ENCODE measurements at places on chromosomes 12 and 14.
A peak's percentile ranks its signal among the peaks of the same experiment; 100 is the strongest.

DNA sequence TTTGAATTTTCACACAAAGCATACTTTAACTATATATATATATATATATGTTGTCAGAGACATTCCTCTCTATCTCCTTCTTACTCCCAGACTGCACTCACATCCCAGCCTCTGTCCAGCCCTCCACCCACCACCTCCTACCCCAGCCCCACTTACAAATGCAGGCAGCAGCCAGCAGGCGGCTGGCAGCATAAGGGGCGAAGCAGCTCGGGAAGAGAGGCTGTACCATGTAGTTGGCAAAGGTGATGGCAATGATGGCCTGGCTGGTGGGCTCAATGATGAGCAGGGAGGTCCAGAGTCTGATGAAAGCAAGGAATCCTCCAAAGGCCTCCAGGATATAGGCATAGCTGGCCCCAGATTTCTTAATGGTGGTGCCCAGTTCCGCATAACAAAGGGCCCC lies 2.5 kb downstream of the SLC7A7 start:
- DNase-seq = no peak

GRCh38 chr12:110796952-110797351 lies 49.8 kb upstream of the CCDC63 start:
- no peak for DNase-seq

DNA sequence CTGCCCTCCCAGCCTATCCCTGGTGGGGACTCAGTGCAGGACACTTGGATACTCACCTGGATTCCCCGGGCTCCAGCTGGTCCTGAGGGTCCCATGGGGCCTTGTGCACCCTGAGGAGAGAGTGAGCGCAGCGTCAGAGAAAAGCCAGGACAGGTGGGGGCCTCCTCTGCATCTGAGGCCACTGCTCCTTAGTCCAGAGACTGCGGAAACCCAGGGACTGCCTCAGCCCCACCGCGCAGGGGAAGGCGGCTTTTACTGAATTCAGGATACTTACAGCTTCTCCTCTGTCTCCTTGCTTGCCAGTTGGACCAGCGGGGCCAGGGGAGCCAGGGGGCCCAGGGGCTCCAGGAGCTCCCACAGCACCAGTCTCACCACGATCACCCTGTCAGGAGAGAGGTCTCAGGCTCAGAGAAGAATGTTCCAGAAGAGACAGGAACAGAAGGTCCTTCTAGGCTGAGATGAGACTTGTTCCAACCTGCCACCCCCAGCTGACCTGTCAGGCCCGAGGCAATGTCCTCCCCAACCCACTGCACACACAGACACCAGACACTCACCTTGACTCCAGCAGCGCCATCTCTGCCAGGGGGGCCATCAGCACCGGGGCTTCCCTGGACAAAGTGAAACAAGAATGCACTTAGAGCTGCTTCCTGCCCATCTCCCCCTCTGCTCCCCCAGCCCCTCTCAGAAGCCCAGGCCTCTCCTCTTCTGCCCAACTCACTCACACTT lies 13.8 kb downstream of the TMEM106C start:
- no peak for DNase-seq

- DNase-seq = no peak
Measured at GRCh38 chr14:94826774-94827173, 56.9 kb upstream of the GSC start.

GRCh38 chr12:112517730-112518364 lies 99.1 kb downstream of the PTPN11 start:
- no peak for DNase-seq

GRCh38 chr12:132163911-132164288 lies 19.6 kb downstream of the NOC4L start:
- DNase-seq = no peak

DNA sequence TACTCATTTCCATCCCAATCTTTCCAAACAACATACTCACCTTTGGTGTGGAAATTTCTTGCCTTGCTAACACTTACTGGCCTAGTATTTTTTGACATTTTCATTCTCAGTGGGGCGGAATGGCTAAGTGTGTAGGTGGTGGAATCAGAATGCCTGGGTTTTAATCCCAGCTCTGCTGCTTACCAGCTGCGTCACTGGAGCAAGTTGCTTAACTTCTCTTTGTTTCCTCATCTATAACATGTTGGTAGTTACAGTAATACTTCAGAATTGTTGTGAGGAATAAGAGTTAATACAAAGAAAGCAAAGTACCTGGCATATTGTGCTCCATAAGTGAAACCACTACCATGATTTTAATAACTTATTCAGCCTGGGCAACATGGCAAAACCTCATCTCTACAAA lies 3.0 kb upstream of the FAM177A1 start:
- DNase-seq = no peak

GRCh38 chr14:75096959-75097358 lies 27.5 kb downstream of the ZC2HC1C start:
- no peak for DNase-seq

DNA sequence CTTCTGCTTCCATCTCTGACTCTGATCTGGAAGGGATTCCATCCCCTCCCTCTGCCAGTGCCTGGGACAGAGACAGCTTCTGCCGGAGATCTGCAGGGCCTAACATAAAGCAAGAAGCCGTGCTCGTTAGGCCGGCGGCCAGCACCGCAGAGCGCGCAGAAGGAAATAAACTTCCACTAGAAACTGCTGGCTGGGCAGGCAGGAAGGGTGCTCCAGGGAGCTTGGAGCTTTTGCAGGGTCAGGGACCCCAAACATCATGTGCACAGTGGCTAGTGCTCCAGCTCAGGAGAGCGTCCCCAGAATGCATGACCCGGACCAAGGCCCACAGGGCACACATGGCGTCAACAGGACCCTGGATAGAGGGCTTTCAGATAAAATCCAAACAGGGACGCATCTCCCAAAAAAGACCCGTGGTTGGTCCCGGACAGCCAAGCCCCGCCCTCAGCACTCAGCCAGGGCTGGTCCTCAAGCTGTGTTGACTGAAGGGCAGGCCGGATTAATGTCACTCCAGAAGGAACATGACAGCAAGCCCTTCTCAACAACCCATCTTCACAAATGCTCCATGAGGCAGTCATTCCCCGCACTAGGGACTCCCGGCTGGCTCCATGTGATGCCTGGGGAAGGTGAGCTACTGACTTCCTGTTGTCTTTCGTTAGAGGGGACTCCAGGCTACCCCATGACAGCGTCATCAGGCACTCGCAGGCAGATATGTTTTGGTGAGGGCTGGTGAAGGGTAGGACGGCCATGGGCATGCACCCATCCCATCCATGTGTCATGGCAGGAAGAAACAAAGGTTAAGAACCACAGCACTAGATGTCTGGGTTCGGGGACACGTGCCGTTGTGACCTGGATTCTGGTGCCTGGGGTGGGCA lies 121.5 kb downstream of the CALM1 start:
- DNase-seq = no peak

GRCh38 chr14:36835128-36835527 lies 173.5 kb downstream of the PAX9 start:
- DNase-seq = no peak

- DNase-seq = no peak
Measured at GRCh38 chr12:67826946-67827720, 162.1 kb upstream of the IFNG-AS1 start.

DNA sequence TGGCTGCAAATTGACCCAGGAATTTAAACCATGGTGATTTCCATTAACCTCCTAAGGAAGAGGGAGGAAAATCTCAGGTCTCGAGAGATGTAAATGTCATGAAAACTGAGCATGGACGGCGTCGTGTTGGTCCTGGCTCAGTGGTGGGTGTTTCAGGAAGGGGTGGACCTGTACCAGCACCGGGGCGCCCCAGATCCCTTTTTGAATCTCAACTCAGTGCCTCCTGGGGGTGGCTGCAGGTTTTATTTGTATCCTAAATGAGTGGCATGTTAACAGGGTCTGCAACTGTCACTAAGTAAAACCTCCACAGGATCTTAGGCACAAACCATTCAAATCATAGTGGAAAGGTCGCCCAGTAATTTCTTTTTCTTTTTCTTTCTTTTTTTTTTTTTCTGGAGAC lies 101.3 kb downstream of the ASCL4 start:
- DNase-seq = no peak

DNA sequence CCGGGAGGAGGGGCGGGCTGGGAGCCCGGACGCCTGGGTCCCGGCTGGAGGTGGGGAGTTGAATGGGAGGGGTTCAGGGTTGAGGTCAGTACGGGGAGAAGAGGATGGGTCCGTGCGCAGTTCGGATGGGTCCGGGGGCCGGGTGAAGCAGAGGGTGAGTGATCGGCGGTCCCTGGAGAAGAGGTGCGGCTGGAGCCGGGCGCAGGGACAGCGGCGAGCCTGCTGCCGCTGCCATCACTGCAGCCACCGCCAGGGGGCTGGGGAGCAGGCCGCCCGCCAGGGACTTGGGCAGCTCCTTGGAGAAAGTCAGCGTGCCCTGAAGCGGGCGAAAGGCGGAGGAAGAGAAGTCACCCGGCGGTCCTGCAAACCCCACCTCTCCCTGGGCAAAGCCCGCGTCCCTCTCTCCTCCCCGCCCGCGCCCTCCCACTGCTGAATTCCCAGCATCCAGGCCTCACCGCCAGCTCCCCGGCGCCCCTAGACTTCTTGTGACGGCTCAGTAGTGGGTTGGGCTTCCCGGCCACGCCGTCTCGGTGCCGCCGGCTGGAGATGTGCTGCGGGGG lies 6.0 kb upstream of the GPR84 start:
- no peak for DNase-seq

GRCh38 chr12:67797753-67798152 lies 149.2 kb downstream of the DYRK2 start:
- DNase-seq = no peak

DNA sequence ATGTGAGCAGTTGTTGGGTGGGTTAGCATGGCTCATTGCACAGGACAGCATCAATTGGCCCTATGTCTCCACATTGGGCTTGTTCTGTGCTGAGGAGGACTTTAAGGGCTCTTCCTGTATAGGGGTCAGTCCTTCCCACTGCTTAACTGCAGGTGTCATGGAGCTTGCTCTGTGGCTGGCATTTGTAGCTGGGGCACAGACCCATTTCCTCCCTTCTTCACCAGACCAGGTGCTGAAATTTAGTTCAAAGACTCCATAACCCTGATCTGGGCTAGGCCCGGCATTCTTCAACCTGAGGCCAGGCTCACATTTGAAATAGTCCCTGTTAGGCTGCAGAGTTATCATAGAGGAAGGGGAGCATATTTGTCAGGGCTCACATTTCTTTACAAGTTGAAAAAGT lies 12.8 kb downstream of the CHST11 start:
- no peak for DNase-seq

GRCh38 chr14:89201645-89202044 lies 215.4 kb downstream of the FOXN3 start:
- no peak for DNase-seq

GRCh38 chr14:28494196-28494595 lies 272.4 kb upstream of the FOXG1 start:
- DNase-seq = no peak

DNA sequence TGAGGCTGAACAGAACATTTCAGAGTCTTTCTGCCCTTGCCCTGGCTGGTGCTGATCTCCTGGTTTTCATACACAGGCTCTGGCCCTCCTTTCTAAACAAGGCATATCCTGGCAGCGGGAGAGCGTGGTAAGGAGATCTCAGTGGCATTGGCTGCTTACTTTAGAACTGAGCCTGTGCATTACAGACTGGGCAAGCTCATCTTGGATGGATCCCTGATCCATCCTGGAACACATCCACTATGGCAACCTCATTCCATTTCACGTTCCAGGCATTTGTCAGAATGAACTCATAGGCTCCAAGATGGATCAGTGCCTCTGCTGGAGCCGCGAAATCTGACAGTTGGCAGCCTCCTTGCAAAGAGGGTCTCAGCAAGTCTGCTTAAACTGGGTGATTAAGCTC lies 224.5 kb upstream of the PELI2 start:
- no peak for DNase-seq

GRCh38 chr14:92670643-92671366 lies 77.6 kb downstream of the LGMN start:
- DNase-seq = no peak

DNA sequence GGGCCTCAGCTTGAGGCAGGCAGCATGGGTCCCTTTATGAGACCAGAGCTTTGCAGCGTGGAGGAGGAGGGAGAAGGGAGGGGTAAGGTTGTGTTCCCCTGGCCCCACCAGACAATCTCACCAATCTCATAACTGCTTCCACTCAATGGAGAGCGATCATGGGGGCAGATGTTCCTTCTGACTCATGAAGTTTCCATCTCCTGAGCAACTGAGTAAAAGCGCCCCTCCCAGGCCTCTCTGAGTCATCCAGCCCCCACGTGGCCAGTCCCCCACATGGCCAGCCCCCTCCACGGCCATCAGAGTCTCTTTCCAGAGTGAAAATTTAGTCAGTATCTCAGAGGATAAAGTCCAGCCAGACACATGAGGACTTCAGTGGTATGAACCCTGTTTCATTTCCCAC lies 39.2 kb upstream of the PLXNC1 start:
- DNase-seq = no peak

- no peak for DNase-seq
Measured at GRCh38 chr12:104888481-104888880, 69.6 kb downstream of the SLC41A2 start.

- no peak for DNase-seq
Measured at GRCh38 chr12:3595721-3596120, 104.7 kb downstream of the PRMT8 start.

DNA sequence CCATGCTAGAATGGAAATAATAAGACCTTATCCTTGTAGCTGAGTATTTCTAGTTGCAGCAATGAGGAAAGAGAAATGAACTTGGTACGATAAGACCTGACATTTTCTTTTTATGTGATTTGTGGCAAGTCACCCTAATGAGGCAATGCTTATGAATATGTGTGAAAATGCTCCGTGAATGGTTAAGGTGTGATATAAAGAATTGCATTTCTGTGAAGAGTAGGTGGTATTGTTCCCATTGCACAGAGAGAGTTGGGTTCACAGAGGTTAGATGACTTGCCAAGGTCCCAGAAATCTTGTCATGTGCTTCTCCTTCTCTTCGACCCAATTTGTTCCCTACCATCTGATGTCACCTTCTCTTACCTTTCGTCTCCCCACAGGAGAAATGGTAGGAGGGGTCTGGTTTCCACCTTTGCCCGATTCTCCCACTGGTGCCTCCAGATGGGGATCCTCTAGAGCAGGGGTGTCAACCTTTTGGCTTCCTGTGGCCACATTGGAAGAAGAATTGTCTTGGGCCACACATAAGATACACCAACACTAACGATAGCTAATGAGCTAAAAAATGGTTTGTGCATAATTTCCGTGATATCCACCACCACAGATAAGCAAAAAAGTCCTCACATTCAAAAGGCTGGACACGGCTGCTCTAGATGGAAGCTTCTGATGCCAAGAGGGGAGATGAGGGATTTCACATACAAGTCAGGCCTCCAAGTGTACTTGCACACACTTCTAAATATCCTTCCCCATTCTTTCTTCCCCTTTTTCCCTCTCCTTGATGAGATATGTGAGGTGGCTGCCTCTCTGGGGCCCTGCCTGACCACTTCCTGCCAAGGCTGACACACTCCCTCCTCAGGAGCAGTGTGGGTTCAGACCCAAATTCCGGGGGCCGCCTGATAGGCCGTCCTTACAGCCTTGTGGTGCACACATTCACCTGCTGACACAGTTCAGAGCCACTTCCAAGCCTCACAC lies 96.1 kb downstream of the PLXNC1 start:
- DNase-seq = peak; percentile 28
